Osteoblast (primary cell): ENCODE measurements at places on chromosomes 3 and 15. TPM values are rescaled to one million over a fixed set of nuclear protein-coding genes. Genes with fewer than 3 reads are reported as not detected.

DNA sequence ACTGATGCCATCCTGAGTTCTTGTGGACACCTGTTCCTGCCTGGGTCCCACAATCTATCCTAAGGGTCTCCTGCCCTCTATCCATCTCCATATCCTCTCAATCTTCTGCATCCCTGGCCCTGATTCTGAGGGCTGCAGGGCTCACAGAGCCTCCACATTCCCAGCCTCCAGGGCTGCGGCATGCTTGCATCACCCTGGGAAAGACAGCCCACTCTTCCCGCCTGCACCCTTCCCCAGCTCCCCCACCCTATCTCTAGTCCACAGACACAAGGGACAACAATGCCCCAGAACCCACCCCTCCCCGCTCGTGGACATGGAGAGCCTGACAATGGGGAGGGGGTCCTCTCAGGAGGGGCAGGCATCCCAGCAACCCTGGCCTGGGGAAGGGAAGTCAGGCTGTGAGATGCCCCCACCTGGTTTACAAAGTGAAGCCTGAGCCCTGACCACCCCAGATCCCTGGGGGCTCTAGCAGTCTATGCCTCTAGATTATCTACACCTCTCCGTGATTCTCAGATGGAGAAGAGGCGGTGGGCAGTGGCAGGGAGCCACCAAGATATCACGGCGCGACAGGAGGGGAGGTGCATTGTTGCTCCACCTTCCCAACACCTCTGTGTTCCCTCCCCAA, 10.3 kb downstream of the SEMA3G start:
- no peak for DNase-seq

DNA sequence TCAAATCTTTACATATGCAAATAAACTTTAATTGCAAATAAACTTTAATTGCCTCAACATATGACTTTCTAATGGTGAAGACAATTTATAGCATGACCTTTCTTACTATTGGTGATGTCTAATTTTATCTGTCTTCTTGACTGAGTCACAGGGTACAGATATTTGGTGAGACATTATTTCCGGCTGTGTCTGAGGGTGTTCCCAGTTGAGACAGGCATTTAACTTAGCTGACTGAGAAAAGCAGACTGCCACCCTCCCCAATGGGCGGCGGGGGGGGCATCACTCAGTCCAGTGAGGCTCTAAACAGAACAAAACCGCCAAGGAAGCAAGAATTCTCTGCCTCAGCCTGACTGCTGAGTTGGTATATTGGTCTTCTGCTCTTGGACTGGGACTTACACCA, 160.0 kb downstream of the TBL1XR1 start:
- no peak for DNase-seq

DNA sequence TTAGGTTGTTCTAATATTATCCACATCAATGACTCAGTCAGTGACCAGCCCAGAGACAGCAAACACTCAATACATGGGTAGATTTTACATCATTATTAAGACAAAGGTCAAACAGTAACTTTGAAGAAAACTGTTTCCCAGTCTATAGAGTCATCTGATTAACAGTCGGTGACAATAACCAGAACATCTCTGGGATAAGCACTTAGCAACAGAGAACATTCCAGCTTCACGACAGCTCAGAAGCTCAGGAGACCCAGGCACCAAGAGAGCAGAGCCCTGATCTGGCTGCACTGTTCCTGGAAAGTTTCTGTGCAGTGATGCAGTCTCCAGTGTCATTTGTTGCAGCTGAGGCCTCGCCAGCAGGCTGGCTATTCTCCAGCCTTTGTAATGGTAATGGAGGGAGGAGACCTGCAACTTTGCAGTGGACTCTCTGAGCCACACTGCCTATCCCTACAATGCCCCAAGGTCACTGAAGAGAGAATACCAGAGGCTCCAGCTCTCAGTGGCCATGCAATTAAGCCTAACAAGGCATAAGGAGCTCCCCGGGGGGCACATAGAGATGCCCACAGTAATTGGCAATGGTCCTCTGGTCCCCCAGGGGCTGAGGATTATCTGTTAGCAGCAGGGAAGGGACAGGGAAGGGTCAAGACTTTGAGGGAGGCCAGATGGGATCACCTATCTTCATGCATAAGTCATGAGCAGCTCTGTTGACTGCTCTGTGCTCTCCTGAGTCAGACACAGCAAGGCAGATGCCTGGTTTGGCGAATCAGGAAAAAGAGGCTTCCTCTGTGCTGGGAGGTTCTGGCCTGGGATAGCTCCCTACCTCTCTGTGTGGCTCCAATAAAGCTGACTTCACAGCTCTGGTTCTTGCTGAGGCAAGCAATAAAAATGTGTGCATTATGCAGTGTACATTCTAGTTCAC, 163.6 kb downstream of the CTNNB1 start:
- DNase-seq: no peak

DNA sequence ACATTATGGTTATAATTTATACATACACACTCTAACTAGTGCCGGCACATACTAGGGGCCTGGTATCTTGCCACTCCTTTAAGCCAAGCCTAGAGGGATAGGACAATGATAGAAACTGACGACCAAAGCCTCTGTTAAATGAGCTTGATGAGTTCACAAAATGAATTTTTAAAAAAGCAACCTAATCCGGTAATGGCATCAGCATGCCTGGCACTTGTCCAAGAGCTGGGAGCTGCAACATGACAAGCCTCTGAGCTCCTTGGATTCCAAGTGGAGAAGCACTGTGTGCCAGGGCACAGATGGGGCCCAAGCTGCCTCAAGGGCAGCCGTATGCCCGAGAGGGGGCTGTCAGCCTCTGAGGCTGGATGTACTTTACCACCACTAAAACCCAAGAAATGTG, 9.7 kb downstream of the ETV5 start:
- peak; percentile 86 for DNase-seq

GRCh38 chr15:38226608-38227266, 25.9 kb upstream of the SPRED1 start:
- no peak for DNase-seq

DNA sequence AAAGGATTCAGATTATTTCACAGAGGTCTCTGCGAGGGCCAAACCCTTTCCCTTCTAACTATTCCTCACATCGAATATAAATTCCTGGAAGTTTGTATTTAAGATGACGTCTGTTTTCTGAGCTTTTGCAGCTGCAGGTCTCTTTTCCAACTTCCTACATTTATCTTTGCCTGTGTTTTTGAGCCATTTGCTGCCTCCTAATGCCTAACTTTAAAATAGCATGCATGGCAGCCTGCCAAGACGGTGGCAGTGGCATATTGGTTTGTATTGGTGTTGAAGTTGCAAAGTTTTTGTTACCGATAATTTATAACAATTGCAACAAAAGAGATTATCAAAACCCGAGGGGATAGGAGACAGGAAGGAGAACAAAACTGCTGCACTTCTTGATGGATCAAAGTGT, 187.1 kb upstream of the DNAJC19 start:
- DNase-seq: no peak

DNA sequence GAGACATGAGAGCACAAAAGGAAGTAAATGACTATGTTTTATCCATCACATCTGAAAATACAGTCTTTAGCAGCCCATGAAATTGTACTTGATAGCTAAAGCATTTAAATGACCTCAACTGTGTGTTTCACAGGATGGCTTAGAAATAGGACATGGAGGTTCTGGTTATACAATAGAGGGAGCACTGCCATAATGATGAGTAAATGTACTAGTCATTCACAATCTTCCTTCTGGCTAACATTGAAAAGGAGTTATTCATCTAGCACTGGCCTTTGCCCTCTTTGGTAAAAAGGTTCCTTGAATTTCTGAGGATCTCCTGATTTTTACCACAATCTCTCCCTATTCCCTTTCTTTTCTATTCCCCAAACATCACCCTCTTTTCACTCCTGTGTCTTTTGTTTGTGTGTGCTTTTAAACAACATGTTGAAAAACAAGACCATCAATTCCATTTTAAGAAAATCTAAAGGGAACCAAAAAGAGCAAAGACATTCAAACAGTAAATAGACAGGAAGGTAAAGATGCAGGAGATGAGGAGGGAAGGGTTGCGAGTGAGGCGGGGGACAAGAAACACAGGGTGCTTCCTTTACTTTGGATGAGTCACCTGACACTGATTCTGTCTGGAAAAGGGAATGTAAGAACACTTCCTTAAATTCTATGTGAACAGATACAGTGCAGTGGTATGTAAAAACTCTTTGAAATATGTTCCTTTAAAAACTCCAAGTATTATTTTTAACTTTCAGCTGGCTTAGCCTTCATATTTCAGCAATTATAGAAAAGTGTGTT, 619.0 kb downstream of the MECOM start:
- peak; percentile 39 for DNase-seq

The SPESP1 gene
- 2.9 TPM in 2 replicates for total RNA-seq

The CD86 gene
- 0.29 TPM in 1 of 2 replicates, not detected in the other for total RNA-seq

The SLC27A2 gene
- not detected in 2 replicates for total RNA-seq

- DNase-seq: no peak
These were observed 85.8 kb downstream of the SLC49A4 start for GRCh38 chr3:122880624-122881023.

DNA sequence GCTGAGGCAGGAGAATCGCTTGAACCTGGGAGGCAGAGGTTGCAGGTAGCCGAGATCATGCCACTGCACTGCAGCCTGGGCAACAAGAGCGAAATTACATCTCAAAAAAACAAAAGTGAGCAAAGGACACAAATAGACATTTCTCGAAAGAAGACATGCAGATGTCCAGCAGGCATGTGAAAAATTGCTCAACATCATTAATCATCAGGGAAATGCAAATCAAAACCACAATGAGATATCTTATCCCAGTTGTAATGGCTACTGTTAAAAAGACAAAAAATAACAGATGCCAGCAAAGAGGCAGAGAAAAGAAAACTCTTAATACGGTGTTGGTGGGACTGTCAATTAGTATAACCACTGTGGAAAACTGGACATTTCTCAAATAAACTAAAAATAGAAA, 20.9 kb downstream of the ASB7 start:
- DNase-seq: no peak

The TMEM158 gene
- 4.7 and 9.0 TPM in 2 replicates for total RNA-seq

The ABHD2 gene
- total RNA-seq: 115 and 151 TPM in 2 replicates

GRCh38 chr15:35858707-35859106, 312.7 kb upstream of the DPH6 start:
- no peak for DNase-seq

- DNase-seq: no peak
These were observed 364.0 kb downstream of the CNTN6 start for GRCh38 chr3:1456781-1457311.

The ALAS1 gene
- 35.4 and 39.1 TPM in 2 replicates for total RNA-seq

DNA sequence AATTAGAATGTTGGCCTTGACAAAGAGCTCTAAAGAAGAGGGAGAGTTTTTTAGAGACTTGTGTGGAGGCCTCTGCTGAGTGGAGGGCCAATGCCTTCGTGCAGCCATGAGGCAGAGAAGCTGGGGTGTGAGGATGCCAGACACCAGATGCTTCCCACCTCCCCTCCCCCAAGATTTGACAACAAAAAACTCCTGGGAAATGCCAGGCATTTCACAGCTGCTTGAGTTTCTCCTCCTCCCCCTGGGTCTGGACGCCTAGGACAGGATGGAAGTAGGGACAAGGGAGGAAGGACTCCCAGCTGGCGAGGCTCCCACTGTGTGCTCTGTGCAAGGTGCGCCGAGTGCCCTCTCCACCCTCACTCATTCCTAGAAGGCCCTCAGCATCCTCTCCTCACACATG, 20.1 kb downstream of the TGM4 start:
- DNase-seq: no peak

DNA sequence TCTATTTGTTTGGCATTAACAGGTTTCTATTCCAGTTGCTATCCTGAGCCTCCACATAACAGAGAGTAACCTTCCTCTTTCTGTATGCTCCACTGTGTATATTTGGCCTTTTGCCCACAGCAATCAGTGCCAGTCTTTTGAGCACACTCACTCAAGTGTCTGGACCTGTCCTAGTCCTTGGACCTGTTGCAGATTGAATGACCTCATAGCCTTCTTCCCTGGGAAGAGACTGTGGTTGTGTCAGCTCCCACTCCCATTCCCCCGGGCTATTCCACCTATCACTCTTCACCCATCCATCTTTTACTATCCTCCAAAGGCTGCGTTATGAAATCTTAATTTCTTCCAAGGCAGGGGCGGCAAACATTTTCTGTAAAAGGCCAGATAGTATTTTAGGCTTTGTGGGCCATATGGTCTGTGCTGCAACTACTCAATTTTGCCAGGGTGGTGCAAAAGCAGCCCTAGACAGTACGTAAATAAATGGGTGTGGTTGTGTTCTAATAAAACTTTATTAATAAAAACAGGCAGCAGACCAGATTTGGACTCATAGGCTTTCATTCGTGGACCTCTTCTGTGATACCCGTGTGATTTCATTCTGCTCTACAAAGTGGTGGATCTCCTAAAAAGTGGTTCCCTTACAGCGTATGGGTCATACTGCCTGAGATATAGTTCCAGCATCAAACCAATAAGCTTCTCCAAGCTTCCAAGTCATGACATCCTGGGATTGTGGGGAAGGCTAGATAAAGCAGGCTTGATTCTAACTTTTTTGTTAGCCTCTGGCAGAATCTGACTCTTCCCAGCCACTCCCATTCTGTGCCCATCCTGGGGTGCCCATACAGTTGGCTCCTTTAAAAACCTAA, 57.4 kb downstream of the CDAN1 start:
- no peak for DNase-seq

GRCh38 chr3:158233791-158234190, 123.9 kb downstream of the RSRC1 start:
- DNase-seq: no peak
